ENCODE measurements at places on chromosomes 5 and 9.

DNA sequence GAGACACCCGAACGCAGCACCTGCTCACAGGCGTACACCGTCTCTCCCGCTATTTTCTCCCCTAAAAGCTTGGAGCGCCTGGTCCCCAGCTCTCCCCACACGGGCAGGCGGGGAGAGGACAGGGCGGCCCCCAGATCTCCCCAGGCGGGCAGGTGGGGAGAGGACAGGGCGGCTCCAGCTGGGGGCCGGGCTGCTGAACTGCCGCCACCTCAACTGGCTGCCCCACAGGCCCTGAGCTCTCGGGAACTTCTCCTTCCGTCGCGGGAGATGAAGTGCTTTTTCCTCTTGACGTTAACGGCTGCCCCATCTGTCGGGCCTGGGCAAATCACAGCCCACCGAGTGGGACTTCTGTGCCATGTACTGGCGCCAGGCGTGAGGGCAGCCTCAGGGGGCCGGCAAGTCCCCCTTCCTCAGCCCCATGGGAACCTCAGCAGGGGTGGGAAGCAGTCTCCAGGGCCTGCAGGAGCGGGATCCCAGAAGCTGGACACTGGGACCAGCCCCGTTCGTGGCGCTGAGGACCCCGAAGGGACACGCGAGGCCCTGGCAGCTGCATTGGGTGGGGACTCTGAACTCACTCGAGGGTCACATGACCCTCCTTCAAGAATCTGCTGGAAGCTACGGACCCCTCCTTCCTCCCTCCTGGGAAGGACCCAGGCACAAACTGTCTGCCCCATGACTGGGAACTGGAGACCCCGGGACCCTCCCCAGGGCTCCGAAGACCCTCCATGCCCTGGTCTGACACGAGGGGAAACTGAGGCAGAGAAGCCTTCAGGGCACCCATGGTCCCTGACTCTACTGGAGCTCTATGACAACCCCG lies 5.7 kb upstream of the EGFL7 start:
- H3K4me1 ChIP-seq = peaks cover 51% of the 10 kb centered on the region
- peak overlapping the region; percentile 96 for H3K27ac ChIP-seq
- H3K4me3 ChIP-seq = peak overlapping the region; percentile 64
- H3K27me3 ChIP-seq = peaks cover 13% of the 10 kb centered on the region
- no peak for DNase-seq

DNA sequence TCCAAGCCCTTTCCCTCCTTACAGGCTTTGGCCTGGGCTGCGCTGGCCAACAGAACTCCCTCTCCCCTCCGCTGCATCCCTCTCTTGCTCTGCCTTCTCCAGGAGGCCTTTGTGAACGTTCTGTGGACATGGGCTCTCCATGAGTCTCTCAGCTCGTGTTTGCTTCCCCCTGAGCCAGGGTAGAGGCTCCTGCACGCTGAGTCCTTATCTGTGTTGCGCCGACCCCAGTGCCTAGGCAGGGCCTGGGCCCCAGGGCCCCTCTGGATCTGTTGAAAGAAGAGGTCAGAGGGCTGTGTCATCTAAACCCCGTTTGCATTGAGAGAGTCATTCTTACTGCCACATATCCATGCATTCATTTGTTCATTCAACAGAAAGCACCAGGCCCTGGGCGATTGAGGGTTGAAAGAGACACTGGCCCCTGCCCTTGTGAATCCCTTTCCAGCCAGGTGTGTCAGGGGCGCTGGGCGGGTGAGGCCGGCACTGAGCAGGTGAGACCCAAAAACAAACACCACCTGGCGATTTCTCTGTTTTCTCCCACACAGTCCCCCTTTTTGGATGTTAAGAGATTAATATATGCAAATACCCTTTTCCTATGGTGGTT lies 111.2 kb upstream of the IER5L start:
- H3K27ac ChIP-seq = no peak overlapping the region
- H3K27me3 ChIP-seq = no peaks in the 10 kb centered on the region
- peak; percentile 47 for DNase-seq
- no peak overlapping the region for H3K4me3 ChIP-seq

GRCh38 chr5:135978212-135978631 lies 23.4 kb upstream of the LECT2 start:
- no peak overlapping the region for H3K27ac ChIP-seq
- no peak for DNase-seq
- peaks cover 3% of the 10 kb centered on the region for H3K4me1 ChIP-seq
- H3K4me3 ChIP-seq = no peak overlapping the region
- H3K27me3 ChIP-seq = no peaks in the 10 kb centered on the region

DNA sequence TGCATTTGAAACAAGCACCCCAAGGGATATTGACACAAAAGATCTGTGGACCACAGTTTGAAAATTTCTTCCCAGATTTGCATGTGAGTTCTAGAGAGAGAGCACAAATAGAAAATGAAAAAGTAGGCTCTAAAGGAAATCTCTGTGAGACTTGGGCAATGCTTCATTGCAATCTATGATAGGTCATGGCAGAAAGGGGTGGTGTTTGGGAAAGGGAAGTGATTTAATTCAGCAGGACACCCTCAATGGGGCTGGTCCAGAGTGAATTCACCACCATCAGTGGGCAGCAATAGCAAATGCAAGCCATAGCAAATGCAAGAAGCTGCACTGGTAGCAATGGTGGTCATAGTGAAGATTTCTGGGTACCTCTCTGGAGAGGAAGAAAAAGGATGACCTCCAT lies 58.1 kb downstream of the ANKRD55 start:
- H3K27me3 ChIP-seq = no peaks in the 10 kb centered on the region
- H3K36me3 ChIP-seq = no peaks in the 10 kb centered on the region
- peaks cover 21% of the 10 kb centered on the region for H3K4me1 ChIP-seq
- DNase-seq = no peak
- no peak overlapping the region for H3K4me3 ChIP-seq

GRCh38 chr5:36323926-36324781 lies 22.5 kb upstream of the RANBP3L start:
- no peak for DNase-seq
- H3K27me3 ChIP-seq = no peaks in the 10 kb centered on the region
- H3K27ac ChIP-seq = no peak overlapping the region
- H3K4me1 ChIP-seq = no peaks in the 10 kb centered on the region
- no peak overlapping the region for H3K4me3 ChIP-seq

DNA sequence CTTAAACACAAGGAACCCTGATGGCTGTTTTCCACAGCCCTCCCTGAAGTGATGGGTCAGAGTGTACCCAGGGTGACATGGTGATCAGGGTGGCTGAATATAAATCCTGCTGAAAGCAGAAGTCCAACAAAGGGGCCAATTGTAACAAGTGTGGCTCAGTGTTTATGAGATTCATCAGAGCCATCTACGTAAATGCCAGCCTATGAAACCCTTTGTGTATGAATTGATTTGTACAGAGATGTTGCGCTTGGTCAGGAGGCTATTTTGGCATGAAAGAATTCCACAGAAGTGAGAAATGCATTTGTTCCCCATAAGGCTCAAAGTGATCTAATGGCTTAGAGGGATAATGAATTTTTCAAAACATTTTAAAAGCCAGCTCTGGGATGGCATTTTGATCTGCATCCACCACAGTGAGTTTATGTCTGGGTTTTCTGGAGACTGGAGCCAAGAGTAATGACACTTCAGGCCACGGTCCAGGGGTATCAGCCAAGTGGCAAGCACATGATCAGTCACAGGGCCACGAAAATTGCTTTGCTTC lies 12.4 kb downstream of the PRUNE2 start:
- no peaks in the 10 kb centered on the region for H3K4me1 ChIP-seq
- DNase-seq = no peak
- no peaks in the 10 kb centered on the region for H3K27me3 ChIP-seq
- no peaks in the 10 kb centered on the region for H3K36me3 ChIP-seq
- no peak overlapping the region for H3K27ac ChIP-seq

- H3K4me1 ChIP-seq = peaks cover 67% of the 10 kb centered on the region
- H3K27me3 ChIP-seq = no peaks in the 10 kb centered on the region
- no peak overlapping the region for H3K4me3 ChIP-seq
- H3K36me3 ChIP-seq = no peaks in the 10 kb centered on the region
Measured at GRCh38 chr5:32150366-32150765, 23.8 kb downstream of the GOLPH3 start.

- no peaks in the 10 kb centered on the region for H3K27me3 ChIP-seq
- peaks cover 7% of the 10 kb centered on the region for H3K4me1 ChIP-seq
- H3K36me3 ChIP-seq = no peaks in the 10 kb centered on the region
- H3K27ac ChIP-seq = peak overlapping the region; percentile 77
- H3K4me3 ChIP-seq = no peak overlapping the region
Measured at GRCh38 chr5:10595293-10595671, 31.4 kb downstream of the ANKRD33B start.

DNA sequence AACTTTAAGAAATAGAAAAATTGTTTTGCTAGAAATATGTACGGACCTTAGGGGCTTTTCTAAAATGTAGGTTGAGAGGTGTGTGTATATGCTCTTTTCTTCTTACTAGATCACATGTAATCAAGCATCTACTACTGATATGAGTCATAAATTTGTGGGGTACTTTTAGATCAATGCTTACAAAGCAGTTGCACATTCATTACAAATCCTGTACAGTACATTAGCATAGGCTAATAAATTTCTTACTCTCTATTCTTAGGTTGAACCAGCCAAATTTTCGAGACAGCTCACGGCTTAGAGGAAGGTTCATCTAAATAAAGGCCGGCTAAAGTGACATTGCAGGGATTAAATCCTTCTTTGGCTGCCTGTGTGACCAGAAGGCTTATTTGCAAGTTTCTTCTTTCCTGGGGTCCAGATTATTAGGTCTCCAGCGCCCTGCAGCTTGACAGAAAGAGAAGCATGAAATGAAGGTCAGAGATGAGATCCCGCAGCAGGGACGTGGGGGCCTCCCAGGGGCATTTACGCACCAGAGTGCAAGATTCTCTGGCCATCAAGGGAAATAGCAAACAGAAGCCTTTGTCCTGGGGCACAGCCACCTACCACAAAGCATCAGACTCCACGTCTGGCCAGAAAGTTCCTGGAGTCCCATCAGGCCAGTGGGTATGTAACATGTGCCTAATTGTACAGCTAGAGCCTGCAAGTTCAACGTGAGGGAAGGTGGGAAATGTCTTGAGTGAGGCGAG lies 53.0 kb downstream of the NIM1K start:
- H3K27me3 ChIP-seq = no peaks in the 10 kb centered on the region
- no peaks in the 10 kb centered on the region for H3K36me3 ChIP-seq
- H3K27ac ChIP-seq = no peak overlapping the region
- DNase-seq = no peak

GRCh38 chr5:100900142-100900795 lies 2.8 kb downstream of the ST8SIA4 start:
- peak; percentile 64 for DNase-seq
- H3K27ac ChIP-seq = peak overlapping the region; percentile 92
- peak overlapping the region; percentile 70 for H3K4me3 ChIP-seq
- H3K27me3 ChIP-seq = no peaks in the 10 kb centered on the region
- H3K36me3 ChIP-seq = no peaks in the 10 kb centered on the region

- no peak for DNase-seq
- H3K4me3 ChIP-seq = no peak overlapping the region
- H3K36me3 ChIP-seq = no peaks in the 10 kb centered on the region
Measured at GRCh38 chr5:33824516-33825195, 67.1 kb downstream of the ADAMTS12 start.

- H3K27me3 ChIP-seq = no peaks in the 10 kb centered on the region
- no peaks in the 10 kb centered on the region for H3K36me3 ChIP-seq
- no peak for DNase-seq
- no peak overlapping the region for H3K27ac ChIP-seq
- H3K4me3 ChIP-seq = no peak overlapping the region
- H3K4me1 ChIP-seq = no peaks in the 10 kb centered on the region
Measured at GRCh38 chr5:83895860-83896259, 175.2 kb upstream of the HAPLN1 start.

DNA sequence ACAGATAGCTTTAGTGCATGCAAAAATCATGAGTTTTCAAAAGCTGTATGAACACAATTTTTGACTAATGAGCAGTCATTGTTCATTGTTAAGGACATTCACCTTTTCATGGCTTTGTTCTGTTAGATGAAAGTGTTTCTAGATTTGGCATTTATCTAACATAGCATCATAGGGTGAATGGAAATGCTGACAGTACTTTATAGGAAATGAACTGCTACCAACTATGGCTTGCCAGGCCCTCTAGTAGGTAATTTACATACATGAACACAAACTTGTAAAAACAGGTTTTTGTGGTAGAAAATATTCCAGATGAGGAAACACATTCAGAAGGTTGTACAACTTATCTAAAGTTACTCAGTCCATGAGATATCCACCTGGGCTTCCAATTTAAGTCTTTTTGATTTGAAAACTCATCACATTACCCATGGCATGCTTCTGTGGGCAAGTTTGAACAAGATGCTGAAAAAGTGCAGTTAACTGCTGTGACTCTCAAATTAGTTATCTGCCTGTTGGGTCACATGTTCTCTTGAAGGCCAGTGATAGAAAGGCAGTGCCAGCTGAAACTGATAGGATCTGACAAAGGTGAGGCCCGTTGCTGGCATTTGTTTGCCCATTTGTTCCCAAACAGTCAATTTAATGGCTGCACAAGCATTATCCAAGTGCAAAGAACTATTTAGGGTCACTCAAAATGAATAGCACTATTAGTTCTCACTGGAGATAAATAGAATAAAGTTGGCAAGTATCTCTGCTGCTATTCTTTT lies 399.1 kb downstream of the MAN2A1 start:
- H3K27me3 ChIP-seq = no peaks in the 10 kb centered on the region
- H3K4me1 ChIP-seq = no peaks in the 10 kb centered on the region
- no peak for DNase-seq
- no peak overlapping the region for H3K27ac ChIP-seq
- H3K4me3 ChIP-seq = no peak overlapping the region

GRCh38 chr9:133752739-133753446 lies 14.7 kb upstream of the SARDH start:
- H3K4me3 ChIP-seq = no peak overlapping the region
- H3K27ac ChIP-seq = no peak overlapping the region
- H3K4me1 ChIP-seq = no peaks in the 10 kb centered on the region
- H3K36me3 ChIP-seq = no peaks in the 10 kb centered on the region
- no peaks in the 10 kb centered on the region for H3K27me3 ChIP-seq
- no peak for DNase-seq

DNA sequence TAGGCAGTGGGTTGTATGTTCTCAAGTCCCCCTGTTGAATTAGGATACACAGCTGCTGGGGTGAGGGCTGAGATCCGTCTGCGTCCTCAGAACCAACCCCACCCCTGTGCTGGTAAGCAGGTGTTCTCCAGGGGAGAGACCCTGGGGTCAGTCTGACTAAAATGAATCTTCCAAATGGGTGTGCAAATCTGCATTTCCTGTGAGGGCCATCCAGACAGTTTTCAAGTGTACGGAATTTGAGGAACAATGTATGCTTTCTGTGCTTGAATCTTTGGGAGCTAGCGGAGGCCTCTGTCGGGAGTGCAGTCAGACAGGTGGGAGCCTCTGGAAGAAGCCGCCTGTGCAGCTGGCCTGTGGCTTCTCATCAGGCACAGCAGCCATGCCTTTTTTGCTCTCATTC lies 122.9 kb downstream of the MACROH2A1 start:
- H3K36me3 ChIP-seq = no peaks in the 10 kb centered on the region
- H3K27ac ChIP-seq = no peak overlapping the region
- no peaks in the 10 kb centered on the region for H3K4me1 ChIP-seq
- no peak for DNase-seq
- H3K4me3 ChIP-seq = no peak overlapping the region
